T-helper 22 cell (primary cell): ENCODE measurements at places on chromosomes 7 and 10.

DNA sequence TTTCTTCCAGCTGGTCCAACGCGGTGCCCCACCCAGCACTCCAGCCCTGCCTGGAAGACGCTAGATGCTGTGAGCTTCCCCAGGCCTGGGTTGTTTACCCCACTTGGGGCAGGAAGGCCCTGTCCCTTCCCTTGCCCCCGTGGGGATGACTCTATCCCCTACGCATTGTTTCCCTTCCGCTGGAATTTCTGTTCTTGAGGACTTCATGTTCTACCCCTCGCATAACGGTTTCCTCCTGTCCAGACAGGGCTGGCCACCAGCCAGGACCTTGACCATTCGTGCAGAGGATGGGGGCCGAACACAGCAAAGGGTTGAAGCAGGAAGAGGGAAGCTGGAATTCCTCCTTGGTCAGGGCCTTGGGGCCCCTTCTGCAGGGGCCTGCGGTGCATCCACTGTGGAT is 14.7 kb upstream of the SERPINE1 start:
- DNase-seq: no peak

- DNase-seq: no peak
Measured at GRCh38 chr10:104580321-104580720, 60.8 kb upstream of the SORCS3 start.

- DNase-seq: no peak
Measured at GRCh38 chr7:126840869-126841268, 411.9 kb downstream of the GRM8 start.

DNA sequence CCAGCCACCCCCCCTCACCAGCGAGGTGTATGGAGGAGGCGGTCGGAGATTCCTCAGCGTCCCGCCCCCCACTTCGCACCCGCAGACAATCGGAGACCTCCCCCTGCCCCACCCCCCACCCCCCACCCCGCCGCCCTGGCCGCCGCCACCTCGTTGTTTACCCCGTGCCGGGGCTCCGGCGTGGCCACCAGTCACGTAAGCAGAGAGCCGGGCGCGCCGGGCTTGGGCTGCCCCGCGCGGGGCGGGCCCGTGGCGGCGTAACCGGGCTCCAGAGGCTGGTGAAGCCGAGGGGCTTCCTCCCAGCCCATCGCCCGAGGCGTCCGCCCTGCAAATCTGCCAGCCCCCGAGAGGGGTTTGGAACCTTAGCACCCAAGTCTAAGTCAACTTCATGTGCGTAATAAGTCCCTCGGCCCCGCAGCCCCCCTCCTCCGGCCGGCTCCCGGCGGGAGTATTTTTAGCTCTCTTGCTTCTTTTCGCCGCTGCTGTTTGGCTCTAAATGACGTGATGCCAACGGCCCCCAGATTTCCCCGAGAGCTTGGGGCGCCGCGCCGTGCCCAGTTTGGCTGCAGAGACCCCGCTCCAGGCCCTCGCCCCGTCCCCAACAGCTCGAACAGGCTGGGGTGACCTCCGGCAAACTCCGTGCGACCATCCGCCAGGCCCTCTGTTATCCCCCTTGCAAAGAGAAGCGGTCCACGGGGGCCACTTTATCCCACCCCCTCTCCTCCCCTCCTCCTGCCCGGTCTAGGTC is 2.7 kb downstream of the MXI1 start:
- peak; percentile 58 for DNase-seq

DNA sequence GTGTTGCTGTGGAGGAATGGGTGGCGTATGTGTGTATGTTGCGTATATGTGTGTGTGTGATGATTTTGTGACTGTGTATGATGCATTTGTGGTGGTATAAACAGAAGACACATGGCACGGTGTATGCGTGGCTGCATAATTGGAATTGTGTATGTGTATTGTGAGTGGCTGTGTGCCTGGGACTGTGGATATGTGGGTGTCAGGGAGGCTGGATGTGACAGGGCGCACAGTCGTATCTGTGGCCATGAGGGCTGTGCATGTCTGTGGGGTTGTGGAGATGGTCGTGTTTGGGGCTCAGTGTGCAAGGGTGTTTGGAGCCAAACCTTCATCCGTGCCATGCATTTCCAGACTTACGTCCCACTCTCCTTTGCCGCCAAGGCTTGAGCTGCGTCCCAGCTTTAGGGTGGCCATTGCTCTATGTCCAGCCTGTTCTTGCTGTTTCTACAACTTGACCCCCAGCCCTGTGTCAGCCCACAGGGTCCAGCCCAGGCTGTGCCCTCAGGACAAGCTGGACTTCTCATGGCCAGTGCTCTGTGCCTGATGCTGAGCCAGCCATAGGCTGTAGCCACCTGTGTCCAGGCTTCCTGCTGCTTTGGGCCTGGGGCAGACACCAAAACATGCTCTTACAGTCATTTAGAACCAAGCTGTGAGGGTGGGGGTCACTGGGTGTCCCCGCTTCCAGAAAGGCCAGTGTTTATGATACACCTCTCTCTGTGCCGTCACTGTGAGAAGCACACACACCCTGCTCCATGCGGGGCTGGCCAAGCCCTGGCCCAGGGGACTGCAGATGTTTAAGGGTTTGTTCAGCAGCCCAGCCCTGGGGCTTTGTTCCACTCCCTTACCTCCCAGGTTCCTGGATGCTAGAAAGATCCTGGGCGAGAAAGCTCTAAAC is 127.6 kb downstream of the NEURL1 start:
- no peak for DNase-seq

GRCh38 chr7:148419856-148420832 is 170.4 kb upstream of the C7orf33 start:
- no peak for DNase-seq

GRCh38 chr7:112891698-112892097 is 101.5 kb upstream of the TMEM168 start:
- DNase-seq: no peak

DNA sequence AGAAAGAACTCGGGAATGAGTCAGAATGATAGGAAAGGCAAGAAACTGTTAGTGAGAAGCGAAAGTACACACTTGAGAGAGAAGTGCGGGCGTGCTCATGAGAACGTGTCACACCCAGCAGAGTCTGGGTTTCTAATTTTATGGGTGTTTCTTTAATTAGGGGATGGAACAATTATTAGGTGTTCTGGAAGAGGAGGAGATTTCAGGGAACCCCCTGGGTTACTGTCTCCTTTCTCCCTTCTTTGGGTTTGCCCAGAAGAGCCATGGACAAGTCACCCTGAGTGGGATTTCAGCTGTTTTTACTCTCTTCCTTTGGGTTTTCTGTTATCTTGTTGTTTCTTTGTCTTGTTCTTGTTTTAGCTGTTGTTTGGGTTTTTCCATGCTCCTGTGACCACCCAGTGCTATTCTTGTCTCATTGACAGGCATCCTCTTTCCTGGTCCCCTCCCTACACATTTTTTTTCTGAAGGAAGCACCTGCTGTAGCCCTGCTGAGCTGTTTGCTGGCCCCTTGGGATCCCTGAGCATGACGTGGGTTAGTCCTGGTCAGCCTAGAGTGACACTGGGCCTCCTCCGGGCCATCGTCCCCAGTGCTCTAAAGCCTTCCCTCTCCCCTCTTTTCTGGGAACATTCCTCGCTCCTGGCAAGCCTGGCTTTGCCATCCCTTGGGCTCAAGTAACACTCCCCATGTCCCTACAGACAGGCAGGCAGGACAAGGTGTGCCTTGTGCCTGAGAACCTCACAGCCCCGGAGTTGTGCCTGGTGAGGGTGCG is 3.5 kb downstream of the SH2D4B start:
- DNase-seq: no peak

GRCh38 chr7:39621784-39622411 is 1.5 kb upstream of the RALA start:
- DNase-seq: no peak
